D721Med (cell line): ENCODE measurements at places on chromosomes 13 and 19.

DNA sequence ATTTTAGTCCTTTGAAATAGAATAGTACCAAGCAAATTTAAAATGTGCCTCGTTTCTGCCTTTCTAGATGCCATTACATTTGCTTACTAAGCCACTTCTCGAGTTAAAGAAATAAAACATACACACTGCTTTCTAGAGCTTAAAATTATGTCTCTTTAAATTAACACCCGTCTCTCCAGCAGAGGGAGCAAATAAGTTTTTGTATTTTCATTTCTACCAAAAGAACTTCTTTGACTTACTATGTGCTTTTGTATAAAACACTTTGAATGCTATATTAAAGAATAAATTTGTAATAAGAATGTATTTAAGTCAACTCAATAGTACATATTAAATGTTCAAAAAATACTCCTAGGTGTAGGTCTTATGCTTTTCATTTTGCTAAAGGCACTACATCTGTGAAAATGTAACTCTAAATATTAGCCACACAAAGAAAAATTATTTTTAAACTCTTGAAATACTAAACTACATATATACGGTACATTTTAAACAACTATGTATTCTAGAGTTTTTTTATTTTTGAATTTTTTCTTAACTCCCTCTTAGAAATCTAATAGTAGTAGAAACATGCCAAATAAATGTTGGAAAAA, 269.3 kb upstream of the MIR17HG start:
- no peak for DNase-seq

- no peak for DNase-seq
These were observed 319.4 kb upstream of the HTR2A start for GRCh38 chr13:47216176-47216822.

DNA sequence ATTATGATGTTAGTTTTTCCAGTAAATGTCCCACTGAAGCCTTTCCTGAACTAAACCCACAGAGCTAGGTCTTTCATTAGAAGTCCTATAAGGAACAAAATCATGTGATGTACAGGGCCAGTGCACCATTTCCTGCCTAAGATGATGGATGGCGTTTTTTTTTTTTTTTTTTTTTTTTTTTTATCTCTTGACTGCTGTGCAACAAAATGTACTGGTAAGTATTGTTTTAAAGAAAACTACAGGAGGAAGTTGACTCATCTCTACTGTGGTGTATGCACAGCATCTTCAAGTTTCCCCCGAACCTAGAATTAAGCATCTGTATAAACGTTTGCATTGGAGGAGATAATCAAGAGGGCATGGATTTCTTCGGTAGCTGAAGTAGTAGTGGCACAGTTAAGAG, 197.5 kb downstream of the NBEA start:
- DNase-seq: no peak

- DNase-seq: no peak
These were observed 96.3 kb upstream of the SPRY2 start for GRCh38 chr13:80437231-80437630.

GRCh38 chr13:95503662-95504061, 48.9 kb upstream of the CLDN10 start:
- no peak for DNase-seq

- peak; percentile 24 for DNase-seq
These were observed 753.9 kb downstream of the OLFM4 start for GRCh38 chr13:53782488-53782961.

- DNase-seq: no peak
These were observed 10.3 kb downstream of the VSTM2B start for GRCh38 chr19:29535984-29536508.

GRCh38 chr19:16671652-16672274, 10.8 kb downstream of the TMEM38A start:
- no peak for DNase-seq

DNA sequence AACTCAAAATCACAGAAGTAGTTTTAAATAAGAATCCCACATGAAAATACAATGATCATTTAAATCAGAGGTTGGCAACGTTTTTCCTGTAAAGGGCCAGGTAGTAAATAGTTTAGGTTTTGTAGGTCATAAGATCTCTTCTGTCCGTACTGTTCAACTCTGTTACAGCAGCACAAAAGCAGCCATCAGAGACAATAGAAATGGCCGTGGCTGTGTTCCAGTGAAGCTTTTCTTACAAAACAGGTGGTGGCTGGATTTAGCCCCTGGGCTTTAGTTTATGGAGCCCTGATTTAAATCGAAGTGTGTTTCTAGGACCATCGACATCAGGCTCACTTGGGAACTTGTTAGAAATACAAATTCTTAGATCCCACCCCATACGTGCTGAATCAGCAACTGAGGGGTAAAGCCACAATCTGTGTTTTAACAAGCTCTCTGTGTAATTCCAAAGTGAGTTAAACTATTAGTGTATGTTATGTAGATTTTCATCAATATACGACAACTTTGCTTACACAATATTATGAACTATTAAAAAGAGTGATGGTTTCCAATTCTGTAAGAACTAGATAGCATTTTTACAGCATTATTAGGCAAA, 54.8 kb upstream of the MIR17HG start:
- no peak for DNase-seq

DNA sequence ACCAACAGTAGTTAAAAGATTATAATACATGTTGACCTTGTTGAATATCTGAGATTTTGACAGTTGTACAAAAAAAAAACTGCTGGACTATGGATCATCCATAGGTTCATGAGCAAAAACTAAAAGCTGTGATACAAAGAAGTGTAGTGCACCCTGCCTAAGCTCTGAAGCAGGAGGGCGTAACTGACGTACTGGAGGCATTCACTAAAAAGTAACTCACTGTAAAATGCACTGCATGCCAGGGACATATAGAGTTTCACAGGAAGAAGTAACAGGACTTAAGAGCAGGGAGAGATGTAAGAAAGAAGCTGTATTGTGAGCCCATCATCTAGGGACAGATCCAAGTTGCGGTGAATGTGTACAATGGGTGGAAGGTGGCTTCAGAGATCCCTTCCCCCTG, 177.9 kb downstream of the IRS2 start:
- DNase-seq: no peak

- no peak for DNase-seq
These were observed 523.0 kb upstream of the SLITRK1 start for GRCh38 chr13:84405286-84405685.

DNA sequence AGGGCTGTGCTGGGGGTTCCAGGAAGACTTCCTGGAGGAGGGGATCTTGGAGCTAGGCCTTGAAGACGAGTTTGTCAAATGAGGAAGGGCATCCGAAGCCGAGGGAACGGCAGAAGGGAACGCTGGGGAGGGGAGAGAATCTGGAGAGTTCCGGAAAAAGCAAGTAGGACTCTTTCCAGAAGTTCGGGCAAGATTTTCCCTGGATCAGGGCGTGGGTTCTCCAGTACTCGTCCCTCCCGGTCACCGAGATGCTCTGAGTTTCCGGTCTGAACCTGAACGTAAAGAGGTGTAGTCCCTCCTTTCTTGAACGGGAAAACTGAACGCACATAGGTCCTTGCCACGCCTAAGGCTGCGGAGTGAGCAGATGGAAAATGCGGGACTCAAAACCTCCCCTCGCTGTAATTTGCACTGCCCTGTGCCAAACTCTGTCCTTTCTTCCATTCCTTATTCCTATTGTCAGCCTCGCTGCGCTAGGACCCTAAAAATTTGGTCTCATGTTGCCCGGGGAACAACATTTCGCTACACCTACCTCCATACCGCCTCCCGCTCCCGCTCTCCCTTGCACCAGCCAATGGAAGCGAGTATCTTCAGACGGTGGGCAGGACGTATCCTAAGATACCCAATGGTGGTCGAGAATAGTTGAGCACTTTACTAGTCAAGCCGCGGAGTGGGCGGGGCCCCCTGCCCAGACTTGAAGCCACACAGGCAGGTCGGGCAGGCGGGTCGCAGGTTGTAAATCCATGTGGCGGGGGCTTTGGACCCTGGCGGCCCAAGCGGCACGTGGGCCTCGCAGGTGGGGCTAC, at the start of gene GTPBP3:
Gene GTPBP3, plus strand, starts transcription at position 682 of the 803 bp plus-strand sequence. Its CDS starts 59 bp downstream, at position 741.
- peak; percentile 94 for DNase-seq

DNA sequence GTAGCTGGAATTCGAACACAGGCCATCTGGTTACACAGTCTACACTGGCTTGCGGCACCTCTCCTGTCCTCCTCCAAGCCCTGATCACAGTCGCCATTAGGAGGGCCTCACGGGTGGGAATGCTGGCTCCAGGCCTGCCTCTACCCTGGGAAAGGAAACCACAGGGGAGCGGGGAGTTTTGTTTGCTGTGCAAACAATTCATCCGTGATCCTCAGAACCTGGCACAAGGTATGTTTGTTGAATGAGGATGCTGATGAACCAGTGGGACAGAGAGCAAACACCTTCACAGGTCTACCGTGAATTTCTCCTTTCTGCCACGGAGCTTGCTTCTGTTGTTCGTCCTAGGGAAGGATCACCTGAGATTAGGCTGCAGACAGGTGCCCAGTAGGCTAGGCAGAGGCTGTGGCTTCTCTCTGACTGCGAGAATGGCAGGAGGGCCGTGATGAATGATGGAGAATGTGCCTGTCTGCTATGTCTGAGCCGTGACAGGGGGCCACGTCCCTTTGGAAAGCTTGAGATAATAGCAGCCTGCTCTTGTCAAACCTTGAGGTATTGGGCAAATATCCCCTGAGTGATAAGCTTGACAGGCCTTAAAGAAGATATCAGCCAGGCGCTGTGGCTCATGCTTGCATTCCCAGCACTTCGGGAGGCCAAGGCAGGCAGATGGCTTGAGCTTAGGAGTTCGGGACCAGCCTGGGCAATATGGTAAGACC, 36.7 kb downstream of the PIN1 start:
- DNase-seq: no peak

DNA sequence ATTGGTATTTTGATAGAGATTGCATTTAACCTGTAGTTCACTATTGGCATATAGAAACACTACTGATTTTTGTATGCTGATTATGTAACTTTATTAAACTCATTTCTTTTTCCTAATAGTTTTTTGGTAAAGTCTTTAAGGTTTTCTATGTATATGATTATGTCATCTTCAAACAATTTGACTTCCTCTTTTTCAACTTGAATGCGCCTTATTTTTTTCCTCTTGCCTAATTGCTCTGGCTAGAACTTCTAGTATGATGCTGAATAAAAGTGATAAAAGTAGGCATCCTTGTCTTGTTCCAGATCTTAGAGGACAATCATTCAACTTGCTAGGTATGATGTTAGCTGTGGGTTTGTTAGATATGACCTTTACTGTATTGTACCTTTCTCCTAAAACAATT, 1034.9 kb downstream of the PCDH9 start:
- DNase-seq: no peak
